ENCODE measurements at places on chromosomes 11 and 22.

DNA sequence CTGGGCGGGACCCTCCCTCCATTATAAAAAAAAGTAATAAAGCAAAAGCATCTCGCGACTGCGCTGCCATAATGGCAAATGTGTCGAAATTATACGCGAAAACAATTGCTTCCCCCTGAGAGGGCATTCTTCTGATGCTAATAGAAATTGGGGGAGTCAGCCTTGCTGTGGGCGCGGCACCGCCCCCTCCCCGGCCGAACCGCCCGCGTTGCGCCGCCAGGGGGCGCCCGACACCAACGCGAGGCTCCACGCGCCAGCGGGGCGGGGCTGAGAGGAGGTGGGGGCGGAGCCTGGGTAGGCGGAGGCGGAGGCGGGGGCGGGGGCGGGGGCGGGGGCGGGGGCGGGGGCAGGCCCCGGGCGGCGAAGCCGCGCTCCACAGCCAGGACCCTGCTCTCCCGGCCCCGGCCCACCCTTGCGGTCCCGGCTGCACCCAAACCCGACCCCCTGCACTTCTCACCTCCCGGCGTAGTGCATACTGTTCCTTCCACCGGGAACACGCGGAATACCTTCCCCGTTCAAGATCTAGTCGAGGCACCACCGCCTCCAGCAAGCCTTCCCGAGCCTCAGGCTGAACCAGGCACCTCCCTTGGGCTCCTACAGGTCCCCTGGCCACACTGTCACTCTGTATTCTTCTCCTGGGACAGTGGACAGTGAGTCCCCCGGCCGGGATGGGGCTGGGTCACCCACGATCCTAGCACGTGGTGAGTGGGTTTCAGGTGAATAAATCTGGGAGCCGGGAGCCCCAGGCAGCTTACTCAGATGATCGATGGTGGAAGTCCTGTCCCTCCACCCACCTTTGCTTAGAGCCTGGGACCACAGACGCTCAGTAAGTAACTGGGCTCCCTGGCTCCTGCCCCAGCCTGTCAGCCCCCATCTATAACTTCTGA, 15.5 kb upstream of the UPK3A start:
- DNase-seq = peak; percentile 79

DNA sequence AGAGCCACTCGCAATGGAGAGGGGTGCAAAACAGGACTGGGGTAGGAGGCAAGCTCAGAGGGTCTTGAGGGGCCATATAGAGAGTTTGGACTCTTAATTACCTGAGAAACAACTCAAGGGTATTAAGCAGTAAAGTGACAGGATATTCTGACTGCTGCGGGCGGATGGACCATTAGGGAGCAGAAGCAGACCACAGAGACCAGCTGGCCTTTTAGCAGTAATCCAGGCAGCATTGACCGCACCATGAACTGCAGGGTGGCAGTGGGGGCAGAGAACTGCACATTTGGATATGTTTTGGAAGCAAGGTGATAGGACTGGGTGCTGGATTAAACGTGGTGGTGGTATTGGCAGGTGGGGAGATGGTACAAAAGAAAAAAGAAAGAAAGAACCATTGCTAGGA, 125.3 kb downstream of the DBX1 start:
- no peak for DNase-seq

- DNase-seq = no peak
Measured at GRCh38 chr11:58926251-58926650, 13.0 kb upstream of the GLYATL1 start.

GRCh38 chr11:124315052-124315451, 1.3 kb upstream of the OR8D1 start:
- DNase-seq = no peak

DNA sequence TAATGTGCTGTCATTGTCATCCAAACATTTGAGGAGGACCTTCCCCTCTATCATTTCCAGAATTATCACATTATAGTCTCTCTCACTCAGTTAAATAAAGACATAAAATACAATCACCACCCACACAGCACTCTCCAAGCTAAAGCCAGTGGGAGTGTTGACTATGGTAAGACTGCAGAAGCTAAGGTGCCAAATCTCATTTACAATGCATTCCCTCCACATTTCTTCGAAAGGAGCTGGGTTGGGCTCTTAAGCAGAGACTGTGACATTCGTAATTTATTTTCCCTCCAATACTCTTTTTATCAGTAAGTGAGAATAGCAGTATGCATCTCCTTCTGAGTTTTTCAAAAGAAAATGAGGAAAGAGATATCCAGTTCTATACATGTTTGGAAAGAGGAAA, 74.2 kb downstream of the NOX4 start:
- no peak for DNase-seq

GRCh38 chr11:10436224-10436623, 18.8 kb upstream of the AMPD3 start:
- no peak for DNase-seq

DNA sequence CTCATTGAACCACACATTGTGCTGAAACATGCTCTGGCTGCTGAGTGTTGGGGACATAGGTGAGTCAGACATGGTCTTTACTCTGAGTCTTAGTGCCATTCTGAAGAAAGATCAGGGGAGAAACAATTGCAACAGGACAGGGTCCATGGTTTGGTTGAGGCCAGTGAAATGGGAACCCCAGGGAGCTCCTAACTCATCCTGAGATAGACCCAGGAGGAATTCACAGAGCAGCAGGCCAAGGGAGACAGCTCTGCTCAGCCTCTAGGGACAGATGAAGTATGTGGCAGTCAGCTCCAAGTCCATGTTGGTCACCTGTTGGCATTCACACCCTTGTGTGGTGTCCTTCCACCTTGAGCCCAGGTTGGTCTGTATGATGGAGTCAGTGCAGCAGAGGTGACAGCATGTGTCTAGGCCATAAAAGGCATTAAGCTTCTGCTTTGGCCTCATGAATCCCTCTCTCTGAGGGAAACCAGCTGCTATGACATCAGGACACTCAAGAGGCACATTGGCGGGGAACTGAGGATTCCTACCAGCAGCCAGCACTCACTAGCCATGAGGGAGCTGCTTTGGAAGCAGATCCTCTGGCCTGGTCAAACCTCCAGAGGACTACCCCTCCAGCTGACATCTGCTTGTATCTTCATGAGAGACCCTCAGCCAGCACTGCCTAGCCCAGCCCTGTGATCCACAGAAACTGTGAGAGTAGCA, 50.3 kb upstream of the MYEOV start:
- no peak for DNase-seq

DNA sequence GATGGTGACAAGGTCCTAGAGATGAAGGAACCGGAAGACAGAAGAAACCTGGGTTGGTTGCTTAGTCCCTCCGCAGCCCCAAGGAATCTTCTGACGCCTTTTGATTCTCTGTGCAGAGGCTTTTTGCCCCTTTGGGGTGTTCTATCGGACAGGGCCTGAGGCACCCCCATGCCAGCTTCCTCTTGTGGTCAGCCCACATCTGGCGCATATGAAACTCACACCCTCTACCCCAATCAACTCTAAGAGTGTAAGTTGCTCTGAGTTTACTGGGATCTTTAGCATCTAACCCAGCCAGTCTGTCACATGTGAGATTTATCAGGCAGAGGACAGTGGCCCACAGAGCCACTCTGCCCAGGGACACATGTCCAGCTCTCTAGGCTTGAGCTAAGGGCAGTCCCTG, 17.4 kb downstream of the RASD2 start:
- no peak for DNase-seq

- no peak for DNase-seq
Measured at GRCh38 chr11:35969089-35970042, 25.5 kb downstream of the LDLRAD3 start.

DNA sequence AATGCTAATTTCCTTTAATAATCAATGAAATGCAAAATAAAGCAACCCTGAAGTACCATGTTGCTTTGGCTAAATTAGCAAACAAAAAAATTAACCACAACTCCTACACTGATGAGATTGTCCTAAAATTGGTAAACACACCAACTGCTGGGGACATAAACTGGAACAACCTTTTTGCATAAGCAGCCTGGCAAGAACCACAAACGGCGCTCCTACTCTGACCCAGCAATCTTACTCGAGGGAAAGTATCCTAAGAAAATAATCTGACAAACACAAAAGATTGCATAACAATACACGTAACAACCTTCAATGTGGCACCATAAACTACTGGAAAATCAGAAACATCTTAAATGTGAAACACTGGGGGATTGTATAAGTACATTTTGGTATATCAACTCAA, 189.8 kb upstream of the PITPNB start:
- no peak for DNase-seq

GRCh38 chr11:9775398-9775779, 111.5 kb downstream of the SWAP70 start:
- DNase-seq = no peak

DNA sequence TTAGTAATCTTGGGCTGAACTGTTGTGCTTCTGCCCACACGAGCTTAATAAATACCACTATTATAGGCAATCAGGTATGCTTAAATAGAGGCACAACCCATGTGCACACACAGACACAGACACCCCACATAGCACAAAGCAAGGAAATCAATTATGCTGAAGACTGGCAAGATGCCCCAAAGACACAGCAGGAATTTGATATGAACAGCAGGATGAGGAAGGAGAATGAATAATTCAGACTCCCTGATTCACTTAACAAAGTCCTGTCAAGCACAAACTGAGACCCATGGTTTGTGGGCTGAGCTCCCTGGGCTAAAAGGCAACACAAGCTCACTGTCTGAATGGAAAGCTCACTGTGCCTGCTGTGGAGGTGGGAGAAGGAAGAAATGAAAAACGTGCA, 42.5 kb downstream of the RBFOX2 start:
- DNase-seq = no peak

DNA sequence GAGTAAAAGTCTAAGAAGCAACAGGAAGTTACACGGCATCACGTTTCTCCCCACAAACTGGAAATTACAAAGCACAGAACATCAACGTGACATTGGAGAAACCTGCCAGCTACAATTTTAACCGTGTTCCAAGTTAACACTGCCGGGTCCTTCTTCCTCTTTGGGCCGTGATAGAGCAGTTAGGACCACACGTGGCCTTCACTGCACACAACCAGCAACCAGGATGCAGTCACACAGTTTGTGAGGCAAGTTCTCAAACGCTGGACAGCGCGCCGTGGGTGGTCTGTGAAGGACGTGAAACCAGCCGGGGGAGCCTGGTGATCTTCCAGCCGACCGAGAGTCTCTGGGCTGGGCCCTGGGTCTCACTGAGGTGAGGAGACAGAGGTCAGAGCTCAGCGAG, 14.6 kb downstream of the C11orf21 start:
- no peak for DNase-seq

GRCh38 chr11:115765803-115766239, 261.6 kb upstream of the CADM1 start:
- no peak for DNase-seq

DNA sequence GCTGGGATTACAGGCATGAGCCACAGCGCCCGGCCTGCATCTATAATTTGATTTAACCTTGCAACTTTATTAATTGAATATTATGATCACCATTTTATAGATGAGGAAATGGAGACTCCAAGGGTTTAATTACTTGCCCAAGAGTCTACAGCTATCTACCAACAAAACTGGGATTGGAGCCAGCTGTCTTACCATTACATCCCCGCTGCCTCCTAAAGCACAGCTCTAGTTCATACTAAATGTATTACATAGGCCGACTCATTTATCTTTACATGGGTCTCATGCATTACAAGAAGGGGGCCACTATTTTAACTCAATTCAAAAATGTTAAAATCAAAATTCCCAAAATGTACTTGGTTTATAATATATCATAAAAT, 14.1 kb upstream of the TMA7B start:
- no peak for DNase-seq

DNA sequence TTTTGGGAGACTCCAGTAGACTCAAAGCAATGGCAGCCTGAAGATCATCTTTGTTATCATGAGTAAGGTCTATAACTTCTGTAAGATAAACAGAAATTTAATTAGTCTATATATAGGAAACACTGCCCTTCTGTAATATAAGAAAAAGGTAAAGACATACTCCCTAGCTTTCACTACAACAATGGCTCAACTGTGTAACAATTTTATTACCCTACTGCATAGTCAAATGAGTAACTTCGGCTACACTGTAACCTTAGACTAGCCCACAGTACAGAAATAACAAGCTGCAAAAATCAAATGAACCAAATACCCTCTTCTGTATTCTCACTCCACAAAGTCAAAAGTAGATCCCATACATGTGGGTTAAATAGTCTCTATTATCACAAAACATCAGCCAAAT, 33.7 kb downstream of the USP28 start:
- DNase-seq = no peak

- DNase-seq = no peak
Measured at GRCh38 chr11:131063638-131064037, 147.4 kb upstream of the SNX19 start.

GRCh38 chr22:36447632-36448031, 33.8 kb downstream of the TXN2 start:
- no peak for DNase-seq

DNA sequence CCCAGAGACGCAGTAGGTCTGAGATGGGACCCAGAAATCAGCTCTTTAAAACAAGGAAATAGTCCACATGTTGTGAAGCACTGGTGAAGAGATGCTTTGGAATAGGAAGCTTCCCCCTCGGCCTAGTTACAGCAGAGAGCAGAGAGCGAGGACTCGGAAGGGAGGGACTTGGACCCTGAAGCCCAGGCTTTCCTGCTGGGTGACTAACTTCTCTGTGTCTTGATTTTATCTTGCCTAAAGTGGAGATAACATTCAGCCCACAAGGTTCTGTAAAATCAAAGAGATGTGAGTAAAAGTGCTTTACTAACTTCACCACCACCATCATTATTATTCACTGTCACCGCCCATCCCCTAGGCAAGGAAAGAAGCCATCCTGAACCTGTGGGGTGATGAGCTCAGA, 58.4 kb downstream of the THAP12 start:
- DNase-seq = no peak

DNA sequence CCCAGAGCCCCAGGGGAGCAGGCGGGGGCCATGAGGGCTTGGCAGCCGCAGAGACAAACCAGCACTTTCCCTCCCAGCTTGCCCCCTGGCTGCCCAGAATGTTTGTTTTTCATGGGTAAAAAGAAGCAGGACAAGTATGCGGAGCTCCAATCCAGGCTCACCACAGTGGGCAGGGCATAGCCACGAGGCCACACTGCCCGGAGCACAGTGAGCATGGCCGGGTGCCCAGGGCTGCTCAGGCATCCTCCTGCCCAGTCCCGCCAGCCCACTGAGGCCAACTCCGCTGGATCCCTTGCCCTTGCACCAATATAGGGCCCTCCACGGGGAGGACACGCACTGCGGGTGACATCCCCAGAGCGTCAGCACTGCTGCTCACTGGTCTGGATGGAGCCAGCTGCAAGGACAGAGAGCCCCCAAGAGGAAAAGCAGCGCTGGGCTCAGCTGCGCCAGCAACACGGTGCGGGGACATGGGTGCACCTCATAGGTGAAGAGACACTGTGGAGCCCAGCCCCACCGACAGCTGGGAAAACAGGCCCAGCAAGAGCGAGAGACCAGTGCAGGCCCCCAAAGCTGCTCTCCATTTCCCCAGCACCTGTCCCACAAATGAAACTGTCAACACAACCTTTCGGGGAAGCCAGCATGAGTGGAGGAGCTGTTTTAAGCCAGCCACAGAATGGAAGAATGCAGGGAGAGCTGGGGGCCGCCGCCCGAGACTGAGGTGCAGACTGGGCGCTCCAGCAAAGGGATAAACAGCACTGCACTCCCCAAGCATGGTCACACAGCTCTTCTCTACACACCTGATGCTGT, 24.8 kb downstream of the ARVCF start:
- DNase-seq = peak; percentile 94

GRCh38 chr11:73416786-73417185, 40.6 kb downstream of the RELT start:
- DNase-seq = no peak
